Activated T-cell treated with anti-CD3 and anti-CD28 coated beads, Interleukin-2, amount 50 U/mL, for 72 hours (primary cell): ENCODE measurements at places on chromosomes 6 and 20.

GRCh38 chr6:27312146-27312949 lies at the start of gene POM121L2:
POM121L2 (minus strand) TSS chr6:27312273; CDS start chr6:27312170, 103 bp downstream.
- DNase-seq, result peak; percentile 64

GRCh38 chr20:6940048-6940447 lies 172.6 kb downstream of the BMP2 start:
- no peak for DNase-seq

DNA sequence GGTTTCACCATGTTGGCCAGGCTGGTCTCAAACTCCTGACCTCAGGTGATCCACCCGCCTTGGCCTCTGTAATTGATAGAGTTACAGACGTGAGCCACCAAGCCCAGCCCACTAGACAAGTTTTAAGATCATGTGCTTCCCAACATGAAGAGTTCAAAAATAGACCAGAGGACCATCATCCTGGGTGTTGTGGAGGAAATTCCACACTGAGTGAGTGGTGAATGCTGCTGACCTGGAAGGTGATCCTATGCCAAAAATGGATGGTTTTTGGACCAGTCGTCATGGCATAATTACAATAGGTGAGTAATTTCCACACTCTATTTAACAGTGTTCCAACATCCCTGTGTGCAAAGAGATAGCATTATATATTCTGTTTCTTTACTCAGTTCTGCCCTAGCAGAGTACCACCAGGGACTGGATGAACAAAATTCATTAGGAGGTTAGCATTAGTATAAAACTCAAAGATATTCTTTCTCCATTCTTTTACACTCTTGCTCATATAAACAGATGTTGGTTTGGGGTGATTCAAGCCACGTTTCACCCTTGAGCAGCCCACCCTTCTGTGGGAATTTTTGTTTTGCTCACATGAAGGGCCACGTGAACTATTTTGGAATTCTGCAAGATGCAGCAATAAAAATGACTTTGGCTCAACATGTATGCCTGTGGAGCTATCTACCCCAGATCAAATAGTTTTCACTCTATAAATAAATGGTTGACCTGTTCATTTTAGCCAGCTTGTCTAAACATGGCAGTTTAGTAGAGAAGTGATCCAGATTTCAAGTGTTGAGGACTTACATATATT lies 206.2 kb upstream of the TCF21 start:
- DNase-seq, result no peak

- DNase-seq, result no peak
Observed at GRCh38 chr6:91672201-91672600, 1085.3 kb upstream of the MAP3K7 start.

- no peak for DNase-seq
Observed at GRCh38 chr20:64048402-64049044, 916 bp downstream of the SOX18 start.

- DNase-seq, result no peak
Observed at GRCh38 chr6:46288835-46289234, 118.1 kb upstream of the ENPP5 start.

DNA sequence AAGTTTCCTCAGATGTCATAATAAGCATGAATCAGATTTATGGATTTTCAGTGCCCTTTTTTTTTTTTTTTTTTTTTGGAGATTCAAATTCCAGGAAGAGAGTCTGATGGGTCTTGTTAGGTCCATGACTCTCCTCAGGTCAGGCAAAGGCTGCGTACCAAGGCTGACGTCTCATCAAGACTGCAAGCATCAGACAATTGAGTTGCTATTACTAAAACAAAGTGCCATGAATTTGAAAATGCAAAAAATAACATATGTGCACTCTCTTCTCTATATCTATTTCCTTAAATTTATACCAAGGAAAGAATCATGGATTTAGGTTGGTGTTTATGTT lies 134.7 kb downstream of the FAM83B start:
- DNase-seq, result no peak

DNA sequence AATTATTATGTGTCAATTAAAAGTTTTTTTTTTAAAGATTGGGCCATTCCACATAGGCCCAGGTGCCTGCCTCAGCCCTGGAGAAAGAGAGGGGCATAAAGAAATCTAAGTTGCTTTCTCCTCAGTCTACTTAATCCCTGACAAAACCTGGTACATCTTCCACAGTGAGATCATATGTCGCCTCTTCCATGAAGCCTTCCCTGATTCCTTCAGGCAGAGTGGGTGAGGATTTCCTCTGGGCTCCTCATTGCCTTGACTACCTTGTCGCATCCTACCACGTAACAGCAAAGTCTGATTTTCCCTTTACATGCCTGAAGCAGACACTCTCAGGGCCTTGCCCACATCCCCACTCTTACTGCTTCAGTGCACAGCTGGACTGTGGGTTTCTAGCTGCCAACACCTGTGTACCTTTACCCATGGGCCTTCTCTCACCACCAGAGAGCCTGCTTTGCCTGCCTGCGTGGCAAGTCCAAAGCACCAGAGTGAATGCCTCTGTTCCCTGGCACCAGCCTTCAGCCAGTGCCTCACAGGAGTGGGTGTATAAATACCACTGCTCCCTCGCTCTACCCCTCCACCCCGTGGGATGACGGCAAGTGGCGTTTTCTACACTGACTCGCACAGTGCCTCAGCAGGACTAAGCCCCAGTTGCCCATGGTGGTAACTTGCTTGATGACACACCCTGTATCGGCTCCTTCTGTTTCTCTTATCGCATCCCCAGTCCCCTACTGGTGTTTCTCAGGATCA lies 68.0 kb downstream of the EYA2 start:
- no peak for DNase-seq

DNA sequence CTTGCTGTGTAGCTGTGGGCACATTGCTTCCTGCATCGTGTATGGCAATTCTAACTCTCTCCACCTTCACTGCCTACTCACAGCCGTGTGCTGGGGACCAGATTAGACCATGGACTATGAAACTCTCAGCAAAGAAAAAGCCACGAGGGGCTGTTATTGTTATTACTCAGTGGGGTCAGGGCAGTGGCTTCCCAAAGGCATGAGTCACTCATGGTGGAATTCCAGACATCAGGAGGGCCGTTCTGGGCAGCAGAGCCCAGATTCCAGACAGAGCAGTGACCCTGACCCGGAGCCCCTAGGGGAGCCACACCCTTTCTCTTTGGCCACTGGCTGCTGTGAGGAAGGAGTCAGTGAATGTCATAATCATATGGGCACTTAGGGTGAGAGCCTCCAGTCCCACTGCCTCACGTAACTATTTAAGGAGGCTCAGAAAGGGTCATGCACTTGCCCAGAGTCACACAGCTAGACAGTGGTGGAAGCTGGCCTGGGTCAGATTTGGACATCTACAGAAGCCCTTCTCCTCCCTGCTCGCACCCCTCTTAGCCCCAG lies 22.2 kb upstream of the CCN5 start:
- DNase-seq, result no peak

DNA sequence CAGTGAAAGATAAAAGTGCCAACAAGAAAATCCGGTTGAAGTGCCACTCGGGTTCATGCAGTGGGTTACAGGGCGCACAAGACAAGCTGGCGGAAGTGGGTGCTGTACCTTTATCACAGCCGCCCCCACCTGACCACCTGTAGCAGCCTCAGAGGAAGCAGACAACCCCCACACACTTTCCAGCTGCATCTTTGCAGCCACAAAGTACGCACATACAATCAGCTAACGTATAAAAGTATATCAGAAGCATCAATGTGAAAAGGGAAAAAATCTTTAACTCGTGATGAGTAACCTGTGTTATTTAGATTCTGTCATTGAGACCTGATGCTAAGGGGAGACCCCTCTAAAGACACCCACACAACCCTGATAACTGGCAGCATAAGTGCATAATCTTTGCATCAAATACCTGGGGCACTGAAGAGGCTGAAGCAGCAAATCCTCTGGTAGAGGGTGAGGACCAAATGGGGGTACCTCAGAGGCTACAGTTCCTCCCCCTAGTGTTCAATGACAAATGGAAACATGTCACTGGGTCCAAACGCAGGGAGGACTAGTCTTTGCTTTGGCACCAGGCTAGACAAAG lies 22.1 kb downstream of the BACH2 start:
- DNase-seq, result peak; percentile 89
